Activated CD8-positive, alpha-beta T cell treated with anti-CD3 and anti-CD28 coated beads, Interleukin-2, amount 10 ng/mL, durations not matched to agents 7 days and 5 days (primary cell): ENCODE measurements at places on chromosomes 11 and 22. TPM values are rescaled to one million over a fixed set of nuclear protein-coding genes. Genes with fewer than 3 reads are reported as not detected.

GRCh38 chr11:42239188-42239587 is 779.7 kb upstream of the LRRC4C start:
- no peak for DNase-seq

DNA sequence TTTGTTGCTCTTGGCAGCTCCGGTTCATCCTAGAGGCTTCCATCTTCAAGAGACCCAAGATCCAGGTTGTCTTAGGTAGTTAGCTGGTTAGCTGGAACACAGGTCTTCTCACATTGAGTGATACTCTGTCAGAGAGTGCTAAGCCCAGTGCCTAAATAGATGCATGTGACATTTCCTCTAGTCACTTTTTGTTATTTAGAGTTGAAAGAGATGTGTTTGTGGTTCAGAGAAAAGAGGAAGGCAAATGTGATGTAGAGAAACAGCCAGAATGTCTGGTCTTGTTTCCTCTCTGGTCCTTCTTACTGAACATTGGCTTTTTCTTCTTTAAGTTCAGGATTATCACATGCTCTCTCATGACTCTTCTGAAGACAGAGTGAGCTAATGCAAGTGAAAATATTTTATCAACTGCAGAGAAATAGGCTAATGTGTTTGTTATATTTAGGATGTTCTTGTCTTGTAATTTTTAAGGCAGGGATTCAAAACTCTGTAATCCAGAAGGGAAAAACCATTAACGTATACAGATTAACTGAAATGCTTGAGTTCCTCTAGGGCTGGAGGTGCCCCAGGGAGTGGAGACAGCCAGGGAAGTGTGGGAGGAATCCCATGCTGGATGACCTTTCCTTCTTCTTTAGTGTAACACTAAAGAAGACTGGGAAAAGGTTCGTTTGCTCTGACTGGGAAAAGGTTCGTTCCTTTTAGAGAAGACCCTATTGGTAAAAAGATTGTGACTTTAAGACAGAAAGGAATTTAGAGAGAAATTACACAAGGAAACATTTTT is 75.4 kb downstream of the SWAP70 start:
- no peak for DNase-seq

- no peak for DNase-seq
These were observed 2354.7 kb upstream of the RAG2 start for GRCh38 chr11:38952698-38953097.

- no peak for DNase-seq
These were observed 55.7 kb upstream of the EMID1 start for GRCh38 chr22:29149841-29150555.

Gene DRICH1
- total RNA-seq = 0.29 TPM

GRCh38 chr11:85941380-85941973 is 86.3 kb downstream of the CCDC83 start:
- peak; percentile 51 for DNase-seq

DNA sequence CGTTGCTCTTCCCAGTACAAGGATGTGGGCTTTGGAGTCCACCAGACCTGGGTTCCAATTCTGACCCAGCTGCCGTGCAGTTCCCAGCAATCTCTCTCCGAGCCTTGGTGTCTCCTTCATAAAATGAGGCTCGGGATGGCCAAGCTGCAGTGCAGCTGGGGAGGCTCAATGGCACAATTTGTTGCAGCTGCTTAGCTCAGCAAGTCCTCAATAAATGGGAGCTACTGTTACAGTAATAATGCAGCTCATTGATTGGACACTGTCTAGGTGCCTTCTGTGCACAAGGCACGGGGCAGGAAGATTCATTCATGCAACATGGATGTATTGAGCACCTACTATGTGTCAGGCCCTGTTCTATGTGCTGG is 37.1 kb downstream of the SHISAL1 start:
- DNase-seq = no peak

Gene LMNTD2
- total RNA-seq = 0.81 TPM

- peak; percentile 94 for DNase-seq
These were observed at the start of gene NUDT8 for GRCh38 chr11:67629386-67630227. Gene NUDT8 (minus strand): TSS chr11:67629937. CDS start chr11:67629911, 26 bp downstream.

GRCh38 chr11:74478877-74479731 is 11.8 kb upstream of the KCNE3 start:
- DNase-seq = no peak

- peak; percentile 82 for DNase-seq
These were observed 10.8 kb upstream of the LDHA start for GRCh38 chr11:18383388-18384156.

Gene DUSP8
- total RNA-seq = 0.13 TPM

GRCh38 chr11:82967381-82967780 is 65.8 kb downstream of the DDIAS start:
- no peak for DNase-seq

DNA sequence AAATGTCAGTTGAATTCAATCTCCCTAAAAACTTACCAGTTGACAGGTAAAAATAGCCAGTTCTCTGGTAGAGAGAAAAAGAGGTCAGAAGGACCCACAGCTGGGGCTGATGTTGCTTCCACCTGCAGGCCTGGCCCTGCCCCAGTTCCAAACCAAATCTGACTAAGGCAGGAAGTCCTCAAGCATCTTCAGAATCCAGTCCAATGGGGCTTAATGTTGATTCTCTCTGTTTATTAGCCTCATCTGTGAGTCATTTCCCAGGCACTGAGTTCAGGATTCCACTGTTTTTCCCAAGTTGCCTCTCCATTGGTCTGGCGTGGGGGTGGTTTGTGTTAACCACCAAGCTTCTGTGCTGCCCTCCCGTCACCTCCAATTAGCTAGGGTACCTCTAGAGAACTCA is 601.8 kb downstream of the INSC start:
- no peak for DNase-seq

- peak; percentile 81 for DNase-seq
These were observed 25.0 kb upstream of the SUSD2 start for GRCh38 chr22:24156141-24156912.

- DNase-seq = no peak
These were observed 1277.9 kb upstream of the TENM4 start for GRCh38 chr11:80718611-80719291.
